ENCODE measurements at places on chromosomes 5 and 9. TPM values are rescaled to one million over a fixed set of nuclear protein-coding genes. Genes with fewer than 3 reads are reported as not detected.

Gene F12
- total RNA-seq, result 25.7 TPM

Gene TAF11L5
- total RNA-seq, result not detected

Gene PRR16
- total RNA-seq, result not detected

Gene CARD9
- total RNA-seq, result 1.3 TPM

Gene TERT
- 2.6 TPM for total RNA-seq

Gene TRPM6
- total RNA-seq, result 1.9 TPM

Gene TSSK1B
- not detected for total RNA-seq

Gene SCGB3A2
- not detected for total RNA-seq

Gene PAPPA
- total RNA-seq, result 30.6 TPM
